Stimulated activated CD8-positive, alpha-beta memory T cell treated with anti-CD3 and anti-CD28 coated beads, Interleukin-4, amount 100 ng/mL, for 1 hour (primary cell): ENCODE measurements at places on chromosomes 13 and 19.

- DNase-seq: no peak
Observed at GRCh38 chr19:38786572-38787265, 2.3 kb upstream of the LGALS7B start.

GRCh38 chr13:107020393-107020792 lies 452.5 kb upstream of the ARGLU1 start:
- DNase-seq: no peak

- DNase-seq: no peak
Observed at GRCh38 chr13:100852146-100852545, 177.6 kb upstream of the TMTC4 start.

DNA sequence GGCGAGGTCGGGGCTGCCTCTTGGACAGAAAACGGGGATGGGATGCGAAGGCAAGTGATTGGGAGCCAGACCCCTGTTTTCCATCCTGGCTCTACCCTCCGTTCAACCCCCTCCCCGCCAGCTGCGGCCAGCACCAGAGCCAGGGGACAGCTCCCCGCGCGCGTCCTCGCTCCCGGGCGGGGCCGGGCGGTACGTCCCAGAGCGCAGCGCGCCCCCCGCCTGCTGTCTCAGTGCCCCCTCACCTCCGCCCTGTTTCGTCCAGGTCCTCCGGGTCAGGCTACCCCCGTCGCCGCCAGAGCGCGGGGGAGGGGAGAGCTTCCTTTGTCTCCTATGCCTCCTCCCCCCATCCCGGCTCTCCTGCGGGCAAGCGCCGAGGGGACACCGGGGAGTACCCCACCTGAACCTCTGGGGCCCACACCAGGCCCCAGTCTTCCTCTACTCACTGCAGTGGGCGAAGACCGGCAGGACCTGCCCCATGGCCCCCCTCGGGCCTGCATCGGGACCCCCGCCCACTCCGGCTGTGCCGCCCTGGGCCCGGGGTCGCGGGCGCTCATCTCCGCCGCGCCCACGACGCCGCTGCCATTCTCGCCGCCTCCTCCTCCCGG lies 396 bp downstream of the RTN2 start:
- DNase-seq: no peak

DNA sequence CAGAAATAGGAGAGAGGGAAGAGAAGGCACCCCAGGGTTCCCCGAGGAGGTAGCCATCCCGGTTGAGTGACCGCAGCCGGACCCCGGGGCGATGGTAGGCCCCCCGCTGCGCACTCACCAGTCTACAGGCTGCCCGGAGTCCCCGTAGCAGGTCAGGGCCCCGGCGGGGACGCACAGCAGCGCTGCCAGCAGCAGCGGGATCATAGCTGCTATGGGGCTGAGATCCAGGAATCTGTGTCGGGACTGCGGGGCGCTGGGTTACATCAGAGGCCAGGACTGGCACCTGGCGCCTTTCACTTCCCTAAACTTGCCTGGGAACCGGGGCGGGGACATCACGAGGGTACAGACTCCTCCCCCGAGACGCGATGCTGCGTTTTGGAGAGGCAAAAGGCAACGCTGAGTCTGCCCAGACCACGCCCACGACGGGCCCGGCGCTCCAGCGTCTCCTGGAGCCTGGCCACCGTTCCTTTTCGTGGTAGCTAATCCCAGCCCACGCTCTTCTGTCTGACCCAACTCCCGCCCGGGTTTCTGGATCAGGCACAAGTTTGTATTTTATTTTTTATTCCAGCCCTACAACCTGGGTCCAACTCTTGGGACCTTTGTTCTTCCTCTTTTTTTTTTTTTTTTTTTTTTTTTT lies at the start of gene DNASE2:
TSS of gene DNASE2 (minus strand) at position 278 of the 637 bp plus-strand sequence. CDS start at position 204, 74 bp downstream.
- DNase-seq: peak; percentile 65

- no peak for DNase-seq
Observed at GRCh38 chr13:87089391-87089790, 581.8 kb upstream of the SLITRK5 start.

DNA sequence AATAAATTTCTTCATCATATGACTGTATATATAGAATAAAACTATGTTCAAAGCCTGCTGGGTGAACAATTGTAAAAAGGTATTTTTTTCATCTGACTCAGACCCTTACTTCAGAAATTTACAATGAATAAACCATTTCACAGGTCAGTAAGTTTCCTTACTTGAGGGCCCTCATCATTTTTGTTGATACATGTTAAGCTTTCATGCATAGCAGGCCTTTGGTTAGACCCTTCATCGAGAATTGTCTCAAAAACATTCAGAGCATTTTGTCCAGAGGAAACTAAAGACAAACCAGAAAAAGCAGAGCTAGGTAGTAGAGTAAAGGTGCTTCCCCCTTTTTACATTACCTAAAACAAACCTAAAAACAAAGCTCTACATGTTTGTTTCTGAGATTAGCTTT lies 46.2 kb downstream of the FNDC3A start:
- DNase-seq: no peak

DNA sequence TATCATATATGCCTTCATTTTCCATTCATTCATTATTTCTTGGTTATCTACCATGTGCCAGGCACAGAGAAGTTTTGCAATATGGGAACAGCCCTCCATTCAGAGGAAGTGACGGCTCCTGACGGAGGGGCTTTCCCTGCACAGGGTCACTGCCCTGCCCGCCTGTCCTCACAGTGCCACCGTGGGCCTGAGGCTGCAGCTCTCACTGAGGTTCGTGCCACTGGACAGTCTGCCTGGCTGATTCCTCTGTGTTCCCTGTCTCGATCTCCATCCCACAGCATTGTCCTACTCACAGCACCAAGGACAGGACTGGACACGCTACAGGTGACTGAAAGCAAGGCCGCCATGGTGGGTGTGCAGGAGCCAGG lies 92.7 kb downstream of the TSHZ3 start:
- DNase-seq: no peak
